ENCODE measurements at places on chromosomes 11 and 22.

GRCh38 chr11:88036701-88037100, 138.5 kb downstream of the RAB38 start:
- no peak for DNase-seq

- no peak for DNase-seq
These were observed 630 bp downstream of the CD5 start for GRCh38 chr11:61102667-61103571.

DNA sequence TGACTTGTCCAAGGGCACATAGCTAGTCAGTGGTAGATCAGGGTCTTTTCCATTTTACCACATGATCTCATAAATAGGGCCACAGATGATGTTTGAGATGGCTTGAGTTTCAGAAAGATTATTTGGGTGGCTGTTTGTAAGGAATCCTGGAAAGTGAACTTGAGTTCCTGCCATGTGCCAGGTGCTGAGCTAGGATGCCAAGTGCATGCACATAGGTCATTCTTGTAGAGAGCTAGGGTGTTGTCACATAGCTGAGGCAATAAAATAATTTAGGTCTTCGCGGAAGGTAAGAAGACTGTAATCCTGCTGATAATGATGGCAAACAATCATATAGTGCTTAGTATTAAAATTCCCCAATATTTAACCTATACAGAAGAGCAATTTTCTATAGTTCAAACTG, 1162.6 kb upstream of the TENM4 start:
- DNase-seq = no peak

DNA sequence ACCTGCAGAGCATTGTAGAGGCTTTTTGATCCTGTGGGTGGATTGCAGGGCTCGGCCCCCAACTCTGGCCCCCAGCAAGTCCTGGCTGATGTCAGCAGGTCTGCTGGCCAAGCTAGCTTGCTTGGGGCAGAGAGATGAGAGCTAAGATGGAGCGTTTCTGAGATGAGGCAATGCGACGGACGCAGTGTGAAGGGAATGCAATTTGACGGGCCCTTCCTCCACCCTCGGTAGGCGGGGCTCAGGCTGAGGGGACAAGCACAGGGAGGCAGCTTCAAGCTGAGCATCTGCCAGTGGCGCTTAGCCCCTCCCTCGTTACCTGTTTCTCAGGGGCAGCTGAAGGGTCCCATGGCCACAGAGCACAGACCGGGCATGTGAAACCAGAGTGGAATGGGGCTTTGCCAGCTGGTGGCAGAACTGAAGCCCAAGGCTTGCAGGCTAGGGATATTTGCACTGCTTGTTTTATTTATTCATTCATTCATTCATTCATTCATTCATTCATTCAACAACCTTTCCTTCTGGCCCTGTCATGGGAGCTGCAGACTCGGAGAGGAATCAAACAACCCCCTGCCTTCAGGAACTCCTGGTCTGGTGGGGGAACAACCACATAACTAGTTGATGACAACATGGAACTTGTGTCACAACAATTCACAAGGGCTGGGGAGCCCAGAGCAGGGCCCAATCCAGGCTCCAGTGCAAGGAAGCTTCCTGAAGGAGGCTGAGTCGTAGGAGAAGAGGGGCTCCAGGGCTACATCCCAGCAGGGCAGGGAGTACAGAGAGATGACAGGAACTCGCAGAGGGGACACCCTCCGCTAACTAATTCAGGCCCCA, 66.8 kb downstream of the THAP12 start:
- DNase-seq = no peak

DNA sequence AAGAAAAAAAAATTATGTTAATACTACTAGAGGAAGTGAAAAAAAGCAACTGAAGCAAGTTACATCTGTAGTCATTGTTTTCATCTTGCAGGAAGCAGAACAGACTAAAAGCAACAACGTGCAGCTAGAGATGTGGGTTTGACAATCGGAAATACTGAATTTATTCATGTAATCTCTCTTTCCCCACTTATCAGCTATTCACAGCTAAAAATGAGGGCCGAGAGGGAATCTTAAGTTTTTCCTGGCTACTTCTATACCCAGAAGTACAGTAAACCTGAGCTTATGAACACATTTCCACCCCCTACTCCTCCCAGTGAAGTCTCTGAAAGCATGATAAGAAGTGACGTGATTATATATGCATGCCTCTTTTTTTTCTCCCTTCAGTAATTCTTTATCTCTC, 116.5 kb downstream of the SPON1 start:
- DNase-seq = no peak

GRCh38 chr11:76169473-76169896, 36.8 kb downstream of the WNT11 start:
- DNase-seq = no peak

DNA sequence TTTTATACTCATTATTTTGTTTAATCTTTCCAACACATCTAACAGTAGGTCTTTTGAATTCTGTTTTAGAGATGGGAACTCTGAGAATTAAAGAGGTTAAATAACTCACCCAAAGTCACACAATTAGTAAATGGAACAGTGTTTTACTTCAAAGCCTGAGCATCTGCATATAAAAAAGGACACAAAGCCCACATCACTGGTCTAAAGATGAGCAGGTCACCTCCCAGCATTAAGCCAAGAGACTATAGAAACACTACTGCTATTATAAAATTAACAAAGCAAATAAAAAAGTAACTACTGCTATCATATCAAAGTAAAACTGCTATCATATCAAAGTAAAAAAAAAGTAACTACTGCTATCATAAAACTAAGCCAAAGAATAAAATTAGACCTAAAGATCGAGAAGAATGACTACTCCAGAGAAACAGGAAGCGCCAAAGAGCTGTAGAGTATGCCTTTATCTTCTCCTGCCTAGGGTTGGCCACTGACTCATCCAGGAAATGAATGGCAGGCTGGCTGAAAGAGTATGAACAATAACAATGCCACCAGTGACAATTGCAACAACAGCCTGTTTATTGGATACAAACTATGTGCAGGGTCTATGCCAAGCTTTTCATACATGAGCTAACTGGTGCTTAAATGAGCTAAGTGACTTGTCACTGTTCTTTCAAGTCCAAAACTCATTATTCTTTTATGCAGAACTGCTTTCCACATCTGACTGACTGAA, 1153.0 kb upstream of the TENM4 start:
- no peak for DNase-seq

DNA sequence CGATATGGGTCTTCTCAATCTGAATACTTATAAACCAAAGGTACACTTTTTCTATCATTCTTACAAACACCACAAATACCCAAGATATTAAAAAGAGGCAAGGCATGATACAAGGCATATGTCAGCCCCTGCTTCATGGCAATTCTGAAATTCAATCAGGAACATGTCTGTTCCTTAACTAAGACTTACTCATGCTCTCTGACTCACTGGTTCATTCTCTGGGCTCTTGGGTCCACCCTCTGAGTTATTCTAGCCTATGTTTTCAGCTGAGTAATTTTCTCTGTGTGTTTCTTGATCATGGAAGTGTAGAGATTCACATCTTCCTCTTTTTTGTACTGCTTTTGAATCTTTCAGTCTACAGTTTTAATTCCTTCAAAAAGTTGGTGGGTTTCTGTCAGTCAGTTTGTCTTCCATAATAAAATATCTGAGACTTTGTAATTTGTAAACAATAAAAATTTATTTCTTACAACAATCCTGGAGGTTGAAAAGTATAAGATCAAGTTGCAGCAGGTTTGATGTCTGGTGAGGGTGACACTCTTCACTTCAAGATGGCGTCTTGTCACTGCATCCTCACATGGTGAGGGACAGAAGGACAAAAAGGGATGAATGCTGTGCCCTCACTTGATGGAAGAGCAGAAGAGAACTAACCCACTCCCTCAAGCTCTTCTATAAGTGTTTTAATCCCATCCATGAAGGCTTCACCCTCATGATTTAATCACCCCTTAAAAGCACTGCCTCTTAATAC, 211.7 kb downstream of the FAM76B start:
- DNase-seq = no peak

DNA sequence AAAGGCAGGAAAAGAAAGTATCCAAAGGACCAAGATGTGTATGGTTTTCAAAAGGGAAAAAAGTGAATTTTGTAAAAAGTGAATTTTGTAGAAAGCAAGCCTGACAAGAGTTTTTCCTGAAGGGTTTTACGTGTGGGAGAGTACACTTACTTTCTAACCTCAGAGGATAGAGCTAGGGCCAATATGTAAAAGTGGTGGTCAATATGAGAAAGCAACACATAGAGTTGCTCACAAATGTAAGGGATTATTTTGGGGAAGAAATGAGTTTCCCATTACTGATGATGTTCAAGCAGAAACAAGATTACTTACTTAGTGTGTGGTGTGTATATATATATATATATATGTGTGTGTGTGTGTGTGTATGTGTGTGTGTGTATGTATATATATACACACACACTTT, 162.5 kb downstream of the SWAP70 start:
- DNase-seq = no peak

DNA sequence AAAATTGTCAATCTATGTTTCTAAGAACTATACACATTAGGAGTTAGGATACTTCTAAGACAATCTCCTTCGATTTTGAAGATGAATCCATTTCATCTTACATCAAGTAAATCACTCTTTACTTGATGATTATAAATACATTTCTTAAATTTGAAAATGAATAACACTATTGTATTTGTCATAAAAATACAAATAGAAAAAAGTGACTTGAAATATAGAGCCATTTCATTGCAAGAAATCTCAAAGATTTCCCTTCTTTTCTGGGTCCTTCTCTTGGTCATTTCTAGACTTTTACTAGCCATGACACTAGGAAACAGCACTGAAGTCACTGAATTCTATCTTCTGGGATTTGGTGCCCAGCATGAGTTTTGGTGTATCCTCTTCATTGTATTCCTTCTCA, at the start of gene OR5AK2:
Gene OR5AK2, plus strand, starts transcription at position 301 of the 400 bp plus-strand sequence. Its CDS starts 0 bp downstream, at position 301.
- DNase-seq = no peak

DNA sequence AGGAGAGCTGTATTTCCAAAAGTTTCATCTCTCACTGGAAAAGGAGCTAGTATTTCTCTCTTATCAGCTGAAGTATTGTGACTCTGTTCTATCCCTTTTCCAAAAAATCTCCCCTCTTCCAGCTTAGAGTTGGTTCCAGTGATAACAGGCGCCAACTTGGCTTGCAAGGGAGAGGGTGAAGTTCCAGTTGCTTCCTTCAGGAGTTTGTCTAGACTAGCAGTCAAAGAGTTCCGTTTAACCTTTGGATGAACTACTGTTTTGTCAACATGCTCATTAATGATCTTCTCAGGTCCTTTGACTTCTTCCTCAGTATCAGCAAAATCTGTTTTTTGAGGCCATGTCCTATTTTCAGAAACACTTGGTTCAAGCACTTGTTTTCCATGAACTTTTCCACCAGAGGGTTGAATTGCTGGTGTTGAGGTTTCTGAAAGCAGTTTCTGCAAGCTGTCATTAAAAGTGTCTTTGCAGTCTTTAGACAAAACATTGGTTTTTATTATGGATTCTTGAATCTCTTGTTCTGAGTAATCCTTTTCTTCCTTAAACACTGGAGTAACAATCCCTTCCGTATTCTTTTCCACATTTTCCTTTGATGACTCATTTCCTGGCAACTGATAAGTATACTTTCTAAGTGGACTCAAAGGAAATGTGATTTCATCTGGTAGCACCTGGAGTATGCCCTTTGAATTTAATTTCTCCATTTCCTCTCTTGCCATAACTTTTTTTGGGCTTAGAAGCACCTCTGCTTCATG, 39.7 kb upstream of the CCDC89 start:
- DNase-seq = no peak

- DNase-seq = no peak
These were observed 32.2 kb downstream of the ARRB1 start for GRCh38 chr11:75319035-75319877.

DNA sequence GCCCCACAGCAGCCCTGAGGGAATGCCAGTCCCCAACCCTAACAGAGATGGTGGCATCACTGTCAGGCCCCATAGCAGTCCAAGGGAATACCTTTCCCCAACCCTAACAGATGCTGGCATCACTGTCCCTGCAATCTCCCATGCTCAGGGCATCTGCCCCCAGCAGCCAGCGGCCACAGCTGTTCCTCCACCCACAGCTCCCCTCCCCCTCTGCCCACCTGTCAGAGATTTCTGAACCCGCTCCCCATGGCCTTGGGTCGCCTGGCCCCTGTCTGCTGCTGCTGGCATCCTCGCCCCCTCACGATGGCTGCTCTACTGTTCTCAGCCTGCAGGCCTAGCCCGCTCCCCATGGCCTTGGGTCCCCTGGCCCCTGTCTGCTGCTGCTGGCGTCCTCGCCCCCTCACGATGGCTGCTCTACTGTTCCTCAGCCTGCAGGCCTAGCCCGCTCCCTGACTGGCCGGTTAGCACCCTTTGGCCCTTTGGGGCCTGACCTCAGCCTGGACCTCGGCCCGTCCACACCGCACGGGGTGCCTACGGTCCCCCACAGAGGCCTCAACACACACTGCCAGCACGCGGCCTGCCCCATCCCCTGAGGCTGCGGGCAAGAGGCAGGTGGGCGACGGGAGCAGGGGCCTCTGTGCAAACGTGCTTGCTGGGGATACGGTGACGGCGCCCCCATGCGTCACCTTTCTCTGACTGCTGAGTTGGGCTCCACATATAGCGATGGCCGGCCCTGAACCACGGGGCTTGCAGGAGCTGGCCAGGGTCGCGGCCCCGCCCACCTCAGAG, 20.7 kb downstream of the CHID1 start:
- DNase-seq = no peak

DNA sequence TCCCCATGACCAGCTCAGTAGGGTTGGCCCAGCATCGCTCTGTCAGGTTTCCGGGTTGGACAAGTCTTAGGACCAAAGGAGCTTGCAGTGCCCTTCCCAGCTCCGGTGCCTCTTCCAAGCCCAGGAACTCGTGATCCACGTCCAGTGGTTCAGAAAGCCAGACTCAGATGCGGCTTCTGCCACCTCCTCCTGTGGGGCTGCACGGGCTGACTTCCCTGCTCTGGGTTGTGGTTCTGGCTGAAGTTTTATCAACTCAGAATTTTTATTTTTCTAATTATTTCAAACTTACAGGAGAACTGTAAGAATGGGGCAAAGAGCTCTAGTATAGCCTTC, 85.0 kb downstream of the BCR start:
- no peak for DNase-seq

- DNase-seq = no peak
These were observed 191.2 kb upstream of the TBCEL start for GRCh38 chr11:120832481-120833238.

- no peak for DNase-seq
These were observed 75.9 kb downstream of the JAM3 start for GRCh38 chr11:134144744-134145143.

- no peak for DNase-seq
These were observed 19.2 kb downstream of the DDI1 start for GRCh38 chr11:104055596-104055995.

- DNase-seq = no peak
These were observed 101.6 kb downstream of the MAML2 start for GRCh38 chr11:96241331-96241841.

DNA sequence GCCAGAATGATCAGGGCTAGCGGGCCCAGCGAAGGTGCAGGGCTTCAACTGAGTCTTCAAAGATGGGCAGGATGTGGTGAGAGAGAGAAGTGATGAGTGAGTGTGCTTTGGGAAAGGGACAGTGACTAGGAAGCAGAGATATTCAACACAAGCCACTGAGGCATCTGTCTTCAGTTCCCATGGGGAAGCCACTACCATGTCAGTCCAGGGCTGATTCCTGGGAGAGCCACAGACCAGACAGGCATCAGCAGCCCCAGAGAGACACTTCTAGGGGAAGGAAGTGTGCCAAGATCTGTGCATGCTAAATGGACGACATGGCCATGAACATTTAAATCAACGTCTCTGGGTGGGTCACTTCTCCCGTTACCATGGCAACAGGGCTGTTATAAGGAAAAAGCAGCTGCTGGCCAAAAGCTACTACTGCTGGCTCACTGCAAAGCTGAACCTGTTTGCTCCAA, 28.5 kb downstream of the P4HA3 start:
- DNase-seq = no peak

- DNase-seq = no peak
These were observed 44.6 kb downstream of the KCNQ1OT1 start for GRCh38 chr11:2655016-2655719.

Data from stimulated activated CD4-positive, alpha-beta T cell treated with anti-CD3 and anti-CD28 coated beads, TNF-alpha, amount 100 ng/mL, for 1 hour (primary cell).